Naive thymus-derived CD8-positive, alpha-beta T cell (primary cell): ENCODE measurements at places on chromosomes 7 and 10.

GRCh38 chr10:72370201-72370722, 15.5 kb upstream of the DNAJB12 start:
- no peak for DNase-seq

DNA sequence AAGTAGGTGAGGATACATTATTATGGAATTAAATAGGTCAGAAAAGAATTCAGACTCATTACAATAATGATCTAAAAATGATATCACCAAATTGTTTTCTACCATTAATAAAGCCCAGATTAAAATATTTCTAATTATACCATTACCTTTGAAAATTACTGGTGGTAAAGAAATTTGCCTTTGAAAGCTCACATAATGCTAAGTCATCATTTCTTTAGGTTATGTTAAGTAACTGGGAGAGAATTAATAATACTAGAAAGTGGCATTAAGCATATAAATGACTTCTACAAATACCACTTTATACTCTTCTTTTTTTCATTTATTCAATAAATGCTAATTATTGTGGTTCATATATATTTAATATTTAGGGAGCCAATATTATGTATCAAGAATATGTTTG, 641.2 kb upstream of the LRRTM3 start:
- DNase-seq, result no peak

DNA sequence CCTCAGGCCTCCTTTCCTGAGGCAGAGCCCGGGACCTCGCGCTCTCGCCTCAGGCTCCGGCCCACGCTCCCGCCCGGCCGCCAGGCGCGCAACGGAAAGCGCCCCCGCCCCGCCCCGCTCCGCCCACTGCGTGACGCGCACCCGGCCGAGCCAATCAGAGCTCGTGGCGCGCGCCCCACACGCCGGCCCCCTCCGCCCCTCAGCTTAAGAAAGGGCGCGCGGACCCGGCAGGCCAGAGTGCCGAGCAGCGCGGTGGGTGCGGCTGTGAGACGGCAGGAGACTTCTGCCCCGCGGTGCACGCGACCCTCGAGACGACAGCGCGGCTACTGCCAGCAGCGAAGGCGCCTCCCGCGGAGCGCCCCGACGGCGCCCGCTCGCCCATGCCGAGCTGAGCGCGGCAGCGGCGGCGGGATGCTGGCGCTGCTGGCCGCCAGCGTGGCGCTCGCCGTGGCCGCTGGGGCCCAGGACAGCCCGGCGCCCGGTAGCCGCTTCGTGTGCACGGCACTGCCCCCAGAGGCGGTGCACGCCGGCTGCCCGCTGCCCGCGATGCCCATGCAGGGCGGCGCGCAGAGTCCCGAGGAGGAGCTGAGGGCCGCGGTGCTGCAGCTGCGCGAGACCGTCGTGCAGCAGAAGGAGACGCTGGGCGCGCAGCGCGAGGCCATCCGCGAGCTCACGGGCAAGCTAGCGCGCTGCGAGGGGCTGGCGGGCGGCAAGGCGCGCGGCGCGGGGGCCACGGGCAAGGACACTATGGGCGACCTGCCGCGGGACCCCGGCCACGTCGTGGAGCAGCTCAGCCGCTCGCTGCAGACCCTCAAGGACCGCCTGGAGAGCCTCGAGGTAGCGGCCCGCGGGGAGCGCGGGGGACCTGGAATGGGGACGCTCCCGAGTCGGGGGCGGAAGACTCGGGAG, at the start of gene NPTX2:
Gene NPTX2, plus strand, starts transcription at position 235 of the 909 bp plus-strand sequence. Its CDS starts 177 bp downstream, at position 412.
- DNase-seq, result no peak

- DNase-seq, result no peak
These were observed 78.0 kb upstream of the PPP2R2D start for GRCh38 chr10:131822692-131823245.

DNA sequence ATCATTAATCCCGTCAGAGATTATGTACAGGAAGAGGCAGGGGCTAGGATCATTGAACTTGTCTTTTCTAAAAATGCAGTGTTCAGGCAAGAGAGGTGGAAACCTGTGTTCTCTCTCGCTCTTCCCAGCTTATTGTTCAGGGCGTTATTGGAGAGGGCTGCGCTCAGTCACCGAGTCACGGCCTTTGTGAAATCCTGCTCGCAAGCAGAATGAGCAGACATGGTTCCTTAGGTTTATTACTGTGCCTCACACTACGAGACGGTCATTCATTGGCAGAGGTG, 631 bp upstream of the PRKRIP1 start:
- DNase-seq, result no peak

DNA sequence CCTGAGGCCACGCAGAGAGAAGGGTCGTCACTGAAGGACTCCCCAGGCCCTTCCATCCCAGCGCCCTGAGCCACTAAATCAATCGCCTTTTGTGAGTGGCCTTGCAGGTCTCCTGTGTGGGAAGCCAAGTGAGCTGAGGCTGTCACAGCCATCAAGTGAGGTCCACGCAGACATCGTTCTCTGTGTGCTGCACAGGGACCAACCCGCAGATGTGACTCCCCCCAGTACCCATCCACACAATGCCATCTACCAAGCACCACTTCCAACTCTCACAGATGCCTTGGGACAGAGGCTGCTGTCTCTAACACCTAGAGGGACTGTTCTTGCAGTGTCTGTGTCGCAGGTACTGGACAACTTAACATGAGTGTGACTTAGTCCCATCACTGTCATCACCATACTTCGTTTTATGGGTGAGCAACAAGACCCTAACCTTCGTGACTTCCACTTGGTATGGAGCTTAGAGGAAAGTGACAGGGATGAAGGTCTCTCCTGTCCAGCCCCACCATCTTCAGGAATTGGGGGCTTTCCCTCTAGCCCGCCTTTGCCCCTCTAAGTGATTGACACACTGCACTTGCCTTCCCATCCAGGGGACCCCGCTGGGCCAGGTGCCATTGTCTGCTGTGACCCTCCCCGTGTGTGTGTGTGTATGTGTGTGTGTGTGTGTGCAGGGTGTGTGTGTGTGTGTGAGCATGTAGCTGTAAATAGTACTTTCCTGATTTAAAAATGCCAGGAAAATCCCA, 51.4 kb upstream of the TMEM72 start:
- DNase-seq, result no peak

GRCh38 chr7:100008525-100008924, 6.9 kb upstream of the ZKSCAN1 start:
- no peak for DNase-seq

GRCh38 chr10:59517341-59517899, 155.1 kb upstream of the FAM13C start:
- no peak for DNase-seq

- peak; percentile 43 for DNase-seq
These were observed 165.6 kb upstream of the KMT2E start for GRCh38 chr7:104848138-104848990.

GRCh38 chr10:90318659-90319058, 539.2 kb downstream of the HTR7 start:
- DNase-seq, result no peak

DNA sequence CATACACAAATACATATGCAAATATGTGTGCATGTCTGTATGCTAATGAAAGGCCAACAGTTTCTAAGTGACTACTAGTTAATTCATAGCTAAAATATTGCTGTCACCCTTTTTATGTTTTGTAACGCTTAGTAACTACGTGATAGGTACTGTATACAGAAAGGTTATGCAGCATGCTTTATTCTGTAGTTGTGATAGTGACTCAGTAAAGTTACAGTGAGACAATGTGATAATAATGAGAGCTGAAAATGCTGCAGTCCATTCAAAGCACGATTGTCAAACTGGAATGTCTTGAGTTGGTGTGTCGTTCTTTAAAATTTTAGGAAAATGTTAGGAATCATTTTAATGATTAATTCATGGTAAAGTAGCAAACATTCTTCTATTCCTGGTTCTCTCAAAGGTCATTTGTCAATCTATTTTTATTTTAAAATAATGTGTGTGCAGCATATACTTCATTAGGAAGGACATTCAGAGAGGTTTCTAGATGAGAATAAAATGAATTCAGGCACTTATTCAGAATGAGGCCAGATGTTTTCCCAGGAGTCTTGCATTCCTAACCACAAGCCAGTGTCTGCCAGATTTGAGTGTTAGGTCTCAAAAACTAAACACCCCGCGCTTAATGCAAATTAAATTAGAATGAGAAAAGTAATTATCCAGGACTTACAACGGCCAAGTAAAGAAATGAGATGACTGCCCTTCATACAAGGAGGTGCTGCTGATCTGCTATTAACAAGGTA, 408.8 kb upstream of the FZD8 start:
- no peak for DNase-seq

DNA sequence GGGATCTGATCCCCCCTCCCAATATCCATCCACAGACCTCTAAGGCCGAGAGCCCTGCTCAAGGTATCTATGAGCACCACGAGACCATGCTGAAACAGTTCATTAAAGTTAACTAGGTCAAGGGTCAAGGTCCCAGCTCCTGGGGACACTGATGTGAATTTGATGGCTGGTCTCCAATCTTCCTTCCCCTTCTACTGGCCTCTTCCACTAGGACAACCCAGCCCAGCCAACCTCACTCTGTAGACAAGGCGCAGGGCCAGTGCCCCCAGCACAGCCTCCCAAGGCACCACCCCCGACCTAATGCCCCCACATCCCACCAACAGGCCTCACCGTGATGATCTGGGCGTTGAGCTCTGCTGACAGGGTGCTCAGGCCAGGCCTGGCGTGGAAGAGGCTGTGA, 15.6 kb downstream of the RRP12 start:
- no peak for DNase-seq

- no peak for DNase-seq
These were observed 34.9 kb upstream of the TUBB8 start for GRCh38 chr10:83930-84530.

- DNase-seq, result no peak
These were observed 362.7 kb downstream of the PLXNA4 start for GRCh38 chr7:132213583-132213982.

DNA sequence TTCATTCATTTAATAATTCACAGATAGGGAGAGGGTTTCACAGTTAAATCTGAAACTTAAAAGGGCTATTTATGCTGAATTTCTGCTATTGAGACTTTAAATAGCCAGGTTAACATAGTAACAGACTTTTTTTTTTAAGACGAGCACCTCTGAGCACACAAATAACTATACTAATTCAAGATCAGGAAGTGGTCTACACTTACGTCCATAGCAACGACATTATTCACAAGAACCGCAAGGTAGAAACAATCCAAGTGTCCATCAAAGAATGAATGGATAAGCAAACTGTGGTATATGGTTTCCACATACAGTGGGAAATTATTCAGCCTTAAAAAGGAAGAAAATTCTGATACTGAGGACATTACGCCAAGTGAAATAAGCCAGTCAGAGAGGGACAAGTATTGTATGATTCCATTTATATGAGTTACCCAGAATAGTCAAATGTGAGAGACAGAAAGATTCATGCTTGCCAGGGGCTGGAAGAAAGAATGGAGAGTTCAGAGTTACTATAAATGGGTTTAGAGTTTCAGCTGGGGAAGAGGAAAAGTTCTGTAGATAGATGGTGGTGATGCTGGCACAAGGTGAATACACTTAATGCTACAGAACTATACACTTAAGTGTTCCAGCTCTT, 140.3 kb upstream of the LAMB4 start:
- no peak for DNase-seq

- no peak for DNase-seq
These were observed 20.3 kb downstream of the NANOS1 start for GRCh38 chr10:119049777-119050176.

DNA sequence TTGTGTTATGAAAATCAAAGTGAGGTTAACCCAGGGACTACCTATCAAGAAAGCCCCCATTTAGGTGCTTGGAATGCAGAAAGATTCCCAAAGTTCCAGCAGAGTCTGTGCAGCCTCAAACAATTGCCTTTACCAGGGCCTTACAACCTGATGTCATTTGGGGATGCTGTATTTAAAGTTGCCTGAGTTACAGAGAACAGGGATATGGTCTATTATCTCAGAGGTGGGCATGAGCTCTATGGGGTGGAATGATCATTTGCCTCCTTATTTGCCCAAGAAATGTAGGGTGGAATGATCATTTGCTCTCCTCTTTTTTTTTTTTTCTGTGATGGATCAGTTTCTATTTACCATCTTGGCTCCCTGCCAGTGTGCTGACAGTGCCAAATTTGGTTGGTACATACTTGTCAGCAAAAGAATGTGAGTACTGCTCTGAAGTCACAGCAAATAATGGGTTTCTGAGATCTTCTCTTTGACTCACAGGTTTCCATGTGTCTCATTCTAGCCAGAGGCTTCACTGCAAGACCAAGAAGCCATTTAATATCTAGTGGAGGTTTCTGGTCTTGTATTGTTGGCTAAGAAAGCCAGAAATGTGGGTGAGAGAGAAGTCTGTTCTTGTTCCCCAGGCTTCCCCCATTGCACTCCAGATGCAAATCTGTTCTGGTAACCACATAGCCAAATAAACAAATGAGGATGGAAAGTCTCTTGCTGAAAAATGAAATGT, 45.5 kb upstream of the ZNRF2 start:
- DNase-seq, result no peak

- DNase-seq, result no peak
These were observed 36.4 kb downstream of the FAM204A start for GRCh38 chr10:118305730-118306129.

- DNase-seq, result no peak
These were observed 236.4 kb upstream of the GRM3 start for GRCh38 chr7:86407291-86407690.

GRCh38 chr10:24340883-24341282, 131.9 kb downstream of the KIAA1217 start:
- DNase-seq, result no peak

GRCh38 chr7:70494225-70495032, 637.5 kb upstream of the GALNT17 start:
- no peak for DNase-seq

- DNase-seq, result no peak
These were observed 133.1 kb downstream of the BBS9 start for GRCh38 chr7:33262476-33262875.
